ENCODE measurements at places on chromosomes 2 and 18. TPM values are rescaled to one million over a fixed set of nuclear protein-coding genes. Genes with fewer than 3 reads are reported as not detected.

- no peak for DNase-seq
These were observed 101.4 kb downstream of the PLA2R1 start for GRCh38 chr2:159961037-159961436.

GRCh38 chr18:72819050-72819449 is 48.7 kb downstream of the NETO1 start:
- DNase-seq: no peak

DNA sequence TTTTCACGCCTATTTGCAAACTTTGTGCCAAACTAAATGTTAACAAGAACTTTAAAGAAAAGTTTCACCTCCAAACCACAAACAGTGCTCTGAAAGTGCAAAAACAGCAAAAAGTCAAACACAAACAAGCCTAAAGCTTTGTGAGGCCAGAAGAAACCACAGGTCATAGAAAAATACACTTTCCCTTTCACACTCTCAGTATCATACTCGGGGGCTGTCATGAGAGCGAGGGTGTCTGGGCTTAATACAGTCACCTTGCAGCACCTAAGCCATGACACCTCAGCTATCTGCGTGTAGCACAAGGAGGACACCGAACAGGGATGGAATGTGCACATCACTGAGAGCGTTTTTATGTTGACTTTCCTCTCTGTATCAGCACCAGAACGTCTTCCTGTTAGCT is 26.6 kb upstream of the SEH1L start:
- no peak for DNase-seq

DNA sequence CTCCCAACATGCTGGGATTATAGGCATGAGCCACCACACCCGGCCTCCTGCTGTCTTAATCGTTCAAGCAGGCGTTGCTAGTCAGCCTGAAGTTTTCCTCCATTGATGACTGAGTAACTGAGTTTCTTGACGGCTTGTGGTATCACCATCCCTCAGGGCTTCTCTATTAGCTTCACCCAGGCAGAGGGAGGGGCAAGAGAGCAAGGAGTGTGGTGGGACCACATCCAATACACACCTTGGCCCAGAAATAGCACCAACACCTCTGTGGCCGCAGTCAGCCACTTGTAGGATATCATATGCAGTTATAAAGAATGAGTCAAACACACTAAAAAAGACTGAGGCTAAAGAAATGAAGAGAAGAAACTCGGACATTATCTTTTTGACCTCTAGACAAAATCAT is 1009.4 kb upstream of the CELF4 start:
- no peak for DNase-seq

DNA sequence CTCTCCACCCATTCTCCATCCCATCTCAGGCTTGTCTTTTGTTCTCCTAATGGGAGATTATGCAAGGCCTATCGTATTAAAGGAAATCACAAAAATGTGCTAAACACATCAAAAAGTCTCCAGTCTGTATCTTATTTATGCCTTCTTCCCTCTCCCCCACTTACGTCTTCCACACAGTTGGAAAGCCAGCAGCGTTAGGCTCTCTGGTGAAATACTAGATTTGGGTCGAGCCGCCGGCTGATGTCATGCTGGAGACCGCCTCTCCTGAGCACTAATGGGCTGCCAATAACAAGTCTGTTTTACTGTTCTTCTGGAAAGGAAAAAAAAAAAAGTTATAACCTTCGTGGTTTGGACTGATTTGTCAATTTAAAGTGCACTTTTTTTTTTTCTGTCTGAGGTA is 182.7 kb upstream of the SIX2 start:
- DNase-seq: no peak

Gene VWC2L
- not detected for total RNA-seq

Data from H7 (cell line).